ENCODE measurements at places on chromosomes 3 and 15. TPM values are rescaled to one million over a fixed set of nuclear protein-coding genes. Genes with fewer than 3 reads are reported as not detected.

DNA sequence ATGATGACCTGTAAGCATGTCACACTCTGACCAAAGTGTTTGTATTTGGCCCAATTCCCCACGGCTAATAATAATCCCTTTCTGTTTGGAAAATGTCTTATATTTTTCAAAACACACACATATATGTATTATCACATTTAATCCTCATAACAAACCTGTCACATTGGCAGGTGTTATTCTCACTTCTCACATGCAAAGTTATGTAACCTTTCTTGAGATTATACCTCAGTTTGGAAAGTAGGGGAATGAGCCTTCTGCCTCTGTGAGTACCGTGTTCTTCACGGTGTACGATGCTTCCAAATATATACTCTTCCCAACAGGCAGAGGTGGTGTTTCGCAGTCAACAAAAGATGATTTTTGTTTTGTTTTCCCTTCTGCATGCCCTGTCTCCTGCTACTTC lies 205.6 kb downstream of the TP63 start:
- no peak for DNase-seq

DNA sequence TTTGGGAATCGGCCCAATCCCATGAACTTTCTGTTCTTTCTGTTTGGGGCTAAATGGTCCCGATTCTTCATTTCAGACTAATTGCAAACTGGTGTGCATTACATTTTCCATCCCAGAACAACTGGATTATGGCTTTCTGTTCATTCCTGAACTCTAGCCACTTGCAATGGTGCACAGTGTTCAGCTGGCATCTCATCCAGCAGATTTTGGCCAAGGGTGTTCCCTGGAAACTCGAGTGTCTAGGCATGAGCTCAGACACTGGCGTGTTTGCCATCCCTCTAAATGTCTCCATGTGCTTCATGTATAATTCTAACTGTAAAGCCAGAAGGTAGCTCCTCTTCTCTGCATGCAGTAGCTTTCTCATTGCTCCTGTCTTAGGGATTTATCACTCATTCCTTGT lies 97.1 kb upstream of the MYZAP start:
- peak; percentile 73 for DNase-seq

DNA sequence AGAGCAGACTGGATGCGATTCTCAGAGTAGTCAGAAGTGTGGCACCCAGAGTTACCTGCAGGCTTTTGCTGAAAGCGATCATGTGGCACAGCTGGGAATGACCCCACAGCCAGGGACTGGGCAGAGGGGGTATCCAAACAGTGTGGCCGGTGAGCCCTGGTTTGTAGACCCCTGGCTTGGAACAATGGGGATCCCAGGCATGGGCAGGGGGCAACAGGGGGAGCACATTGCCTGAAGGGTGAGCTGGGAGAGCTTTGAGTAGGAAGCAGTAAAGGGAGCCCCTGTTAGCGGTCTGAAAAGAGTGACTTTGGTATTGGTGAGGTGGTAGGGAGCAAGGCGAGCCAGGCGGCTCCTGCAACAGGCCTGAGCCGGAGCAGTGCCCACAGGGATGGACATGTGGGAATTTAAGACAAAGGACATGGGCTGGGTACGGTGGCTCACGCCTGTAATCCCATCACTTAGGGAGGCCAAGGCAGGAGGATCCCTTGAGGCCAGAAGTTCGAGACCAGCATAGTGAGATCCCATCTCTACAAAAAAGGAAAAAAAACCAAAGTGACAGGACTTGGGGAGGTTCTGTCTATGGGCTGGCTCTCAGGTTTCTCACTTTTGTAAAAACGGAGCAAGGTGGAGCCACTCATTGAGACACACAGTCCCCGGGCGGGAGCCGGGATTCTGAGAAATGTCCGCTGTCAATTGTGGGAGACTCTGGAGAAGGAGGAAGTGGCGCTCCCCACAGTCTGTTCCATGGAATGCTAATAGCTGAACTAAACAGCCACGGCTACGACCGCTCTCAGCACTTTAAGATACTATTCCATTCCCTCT lies 223.8 kb upstream of the LYSMD4 start:
- DNase-seq = no peak

GRCh38 chr3:22947851-22948250 lies 255.3 kb upstream of the UBE2E2 start:
- peak; percentile 32 for DNase-seq

DNA sequence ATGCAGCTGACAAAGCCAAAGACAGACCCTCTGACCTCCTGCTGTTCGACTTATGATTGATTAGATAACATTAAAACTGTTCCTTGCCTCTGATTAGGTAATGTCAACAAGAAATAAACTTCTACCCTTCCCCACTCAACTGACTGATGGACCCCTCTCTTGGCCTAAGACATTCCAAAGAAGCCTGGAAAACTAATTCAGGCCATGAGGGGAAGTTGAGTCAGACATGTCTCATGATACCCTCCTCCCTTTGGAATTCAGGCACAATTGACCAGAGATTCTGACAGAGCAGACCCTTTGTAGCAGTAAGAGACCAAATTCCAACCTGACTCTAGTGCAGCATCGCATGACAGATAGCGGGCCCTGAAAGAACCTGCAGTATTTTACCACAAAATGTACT lies 354.5 kb downstream of the OCA2 start:
- no peak for DNase-seq

The SH3GL3 gene
- polyA plus RNA-seq = 13.6 TPM

The SERPINI2 gene
- not detected for polyA plus RNA-seq

Data from muscle of back (tissue), 13 donors.